ENCODE measurements at places on chromosomes 4 and X.

GRCh38 chrX:153926552-153926857 is 441 bp upstream of the ARHGAP4 start:
- no peak for DNase-seq

- DNase-seq = no peak
Observed at GRCh38 chr4:57499786-57500185, 389.6 kb upstream of the IGFBP7 start.

DNA sequence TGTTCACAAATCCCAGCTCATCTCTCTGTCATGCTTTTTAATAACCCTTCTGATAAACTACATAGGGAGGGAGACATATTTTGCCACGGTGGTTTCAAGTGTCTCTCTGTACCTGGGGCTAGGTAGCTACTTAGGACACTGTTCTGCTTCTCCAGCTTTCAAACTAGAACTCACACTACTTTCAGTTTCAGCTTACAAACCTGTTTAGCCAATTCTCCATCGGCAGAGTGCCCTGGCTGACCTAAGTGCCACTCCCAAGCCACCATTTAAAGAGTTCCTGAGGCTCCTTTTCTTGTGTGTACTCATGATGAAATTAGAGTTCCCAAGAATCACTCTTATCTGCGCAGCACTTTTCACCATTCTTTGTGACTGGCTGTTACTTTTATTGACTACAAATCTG is 899.2 kb downstream of the FAT4 start:
- no peak for DNase-seq

DNA sequence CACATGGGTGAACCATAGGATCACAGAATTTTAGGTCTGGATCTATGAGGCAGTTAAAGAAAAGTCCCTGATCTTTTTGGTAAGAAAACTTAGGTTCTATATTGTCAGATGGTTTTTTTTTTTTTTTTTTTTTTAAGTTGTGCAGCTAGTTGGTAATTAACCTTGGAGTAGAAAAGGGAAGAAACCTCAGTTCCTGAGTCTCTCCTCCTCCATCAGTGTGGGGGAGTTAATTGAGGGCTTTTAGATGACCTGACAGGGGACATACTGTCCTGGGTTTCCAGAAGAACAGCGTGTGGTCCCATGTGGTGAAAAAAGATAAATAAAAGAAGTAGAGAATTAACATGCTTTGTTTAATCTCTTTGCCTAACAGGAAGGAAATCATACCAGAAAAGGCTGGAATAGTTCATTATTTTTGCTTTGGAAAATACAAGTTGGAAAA is 123.7 kb downstream of the ARHGAP10 start:
- DNase-seq = no peak

- no peak for DNase-seq
Observed at GRCh38 chr4:41360214-41360920, 103.6 kb downstream of the UCHL1 start.

GRCh38 chrX:9466124-9466495 is 1.3 kb downstream of the TBL1X start:
- DNase-seq = no peak
